ENCODE measurements at places on chromosomes 2 and 18.

- DNase-seq = no peak
Measured at GRCh38 chr2:10537522-10538199, 89.5 kb upstream of the ODC1 start.

DNA sequence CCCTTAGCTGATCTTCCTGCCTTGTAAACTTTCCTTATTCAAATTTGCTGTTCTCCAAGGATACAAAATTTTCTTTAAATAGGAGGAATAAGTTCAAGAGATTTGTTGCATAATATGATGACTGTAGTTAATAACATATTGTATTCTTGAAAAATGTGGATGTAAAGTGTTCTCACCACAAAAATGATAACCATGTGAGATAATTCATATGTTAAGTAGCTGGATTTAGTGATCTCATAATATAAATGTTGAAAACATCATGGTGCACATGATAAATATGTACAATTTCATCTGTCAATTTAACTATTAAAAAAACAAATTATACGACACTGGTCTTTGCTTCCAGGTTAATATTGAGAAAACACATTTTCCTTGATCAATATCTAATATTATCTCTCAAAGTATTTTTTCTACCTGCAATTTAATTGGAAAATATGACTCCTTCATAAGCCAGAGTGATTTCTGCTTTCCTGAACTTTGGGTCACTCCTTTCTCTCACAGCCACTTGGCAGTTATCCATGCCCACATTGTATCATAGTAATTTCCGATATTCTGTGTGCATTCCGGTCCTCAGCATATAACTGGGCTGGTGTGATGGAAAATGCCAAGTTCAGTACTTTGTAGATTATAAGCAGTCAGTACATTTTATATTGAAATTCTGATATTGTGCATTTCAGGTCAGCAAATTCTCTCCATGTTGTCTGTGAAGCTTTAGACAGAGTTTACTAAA lies 152.6 kb downstream of the GULP1 start:
- DNase-seq = no peak

GRCh38 chr2:34936089-34936488 lies 1337.0 kb upstream of the FAM98A start:
- no peak for DNase-seq

- no peak for DNase-seq
Measured at GRCh38 chr18:9421096-9421900, 54.0 kb upstream of the RALBP1 start.

DNA sequence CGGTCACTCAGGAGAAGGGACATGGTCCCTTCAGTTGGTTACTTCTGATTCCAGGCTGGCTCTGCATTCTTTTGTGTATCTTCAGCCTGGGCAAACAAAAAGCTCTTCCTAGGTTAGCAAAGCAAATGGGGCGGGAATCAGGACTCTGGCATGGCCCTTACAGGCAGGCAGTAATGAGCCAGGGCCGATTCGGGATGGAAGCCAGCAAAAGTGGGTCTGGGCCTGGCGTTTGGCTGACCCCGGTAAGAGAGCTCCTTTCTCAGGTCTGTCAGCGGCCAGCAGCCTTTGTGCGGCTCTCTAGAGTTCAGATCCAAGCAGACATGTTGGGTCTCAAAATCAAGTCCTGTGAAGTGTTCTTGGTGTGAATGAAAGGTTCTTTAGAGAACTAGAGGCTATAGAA lies 81.5 kb upstream of the EML6 start:
- no peak for DNase-seq

- DNase-seq = no peak
Measured at GRCh38 chr2:235536711-235537110, 42.9 kb downstream of the AGAP1 start.

- DNase-seq = no peak
Measured at GRCh38 chr2:11473659-11474433, 7.9 kb upstream of the E2F6 start.

DNA sequence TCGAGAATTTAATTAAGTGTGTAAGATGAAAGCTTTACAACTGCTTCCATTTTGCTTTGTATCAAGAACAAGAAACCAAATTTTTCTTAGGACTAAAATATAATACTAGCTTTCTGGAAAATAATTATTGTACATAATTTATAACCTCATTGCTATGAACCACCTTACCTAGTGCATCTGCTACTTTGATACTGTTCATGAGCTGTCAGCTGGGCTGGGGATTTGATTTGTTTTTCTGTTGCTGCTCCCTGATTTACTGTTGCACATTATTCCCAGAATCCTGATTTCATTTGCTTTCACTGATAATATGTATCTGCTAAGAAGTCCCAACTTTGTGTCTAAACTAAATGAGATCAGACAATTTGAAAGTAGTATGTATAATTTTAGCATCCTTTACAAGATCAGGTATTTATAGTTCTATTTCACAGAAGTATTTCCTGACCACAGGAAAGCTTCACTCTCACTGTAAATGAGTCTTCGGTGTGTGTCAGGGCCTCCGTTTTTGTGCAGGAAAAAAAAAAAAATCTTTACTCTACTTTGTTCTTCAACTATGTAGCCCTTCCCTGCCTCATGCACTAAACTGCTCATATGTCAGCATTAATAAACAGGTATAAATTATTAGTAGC lies 105.6 kb upstream of the CCDC150 start:
- no peak for DNase-seq

- DNase-seq = no peak
Measured at GRCh38 chr2:42171396-42171980, 2.3 kb downstream of the EML4 start.

- no peak for DNase-seq
Measured at GRCh38 chr2:19815746-19816145, 86.0 kb downstream of the TTC32 start.

DNA sequence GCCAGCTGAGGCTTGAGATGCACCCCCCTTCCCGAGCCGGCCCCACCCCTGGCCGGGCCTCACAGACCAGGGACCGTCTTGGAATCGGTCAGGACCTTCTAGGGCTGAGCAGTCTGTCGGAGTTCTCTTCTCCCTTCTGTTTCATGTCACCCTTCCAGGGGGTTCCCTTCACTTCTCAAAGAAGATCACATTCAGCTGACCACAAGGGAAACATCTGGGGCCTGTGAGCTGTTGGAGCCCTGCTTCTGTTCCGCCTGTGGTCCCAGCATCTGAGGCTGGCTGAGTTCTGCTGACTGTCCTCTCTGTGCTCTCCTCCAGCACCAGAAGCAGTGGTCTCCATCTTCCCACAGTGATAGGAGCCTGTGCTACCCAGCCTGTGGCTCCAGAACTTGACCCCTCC lies 106.5 kb downstream of the SEPTIN10 start:
- no peak for DNase-seq

DNA sequence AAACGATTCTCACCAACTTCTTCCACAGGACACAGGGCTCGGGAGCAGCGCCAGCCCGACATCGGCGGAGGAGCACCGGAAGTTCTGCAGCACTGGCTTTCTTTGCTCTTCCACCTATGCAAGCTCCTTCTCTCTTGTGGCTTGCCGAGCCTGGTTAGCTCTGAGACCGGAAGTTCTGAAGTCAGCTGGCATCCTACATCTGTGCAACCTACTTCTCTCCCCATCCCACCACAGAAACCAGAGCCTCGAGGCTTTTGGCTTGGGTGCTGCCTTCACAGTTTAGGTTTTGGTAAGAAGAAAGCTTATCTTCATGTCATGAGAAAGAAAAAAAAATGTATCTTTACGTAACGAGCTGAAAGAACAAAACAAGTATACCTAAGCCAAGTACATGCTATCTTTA lies 111.7 kb downstream of the ANKRD44 start:
- peak; percentile 7 for DNase-seq
